ENCODE measurements at places on chromosomes 7 and 10.

- DNase-seq: no peak
Measured at GRCh38 chr7:116805100-116805544, 57.3 kb upstream of the CAPZA2 start.

GRCh38 chr7:17396692-17397091 is 98.2 kb downstream of the AHR start:
- no peak for DNase-seq

DNA sequence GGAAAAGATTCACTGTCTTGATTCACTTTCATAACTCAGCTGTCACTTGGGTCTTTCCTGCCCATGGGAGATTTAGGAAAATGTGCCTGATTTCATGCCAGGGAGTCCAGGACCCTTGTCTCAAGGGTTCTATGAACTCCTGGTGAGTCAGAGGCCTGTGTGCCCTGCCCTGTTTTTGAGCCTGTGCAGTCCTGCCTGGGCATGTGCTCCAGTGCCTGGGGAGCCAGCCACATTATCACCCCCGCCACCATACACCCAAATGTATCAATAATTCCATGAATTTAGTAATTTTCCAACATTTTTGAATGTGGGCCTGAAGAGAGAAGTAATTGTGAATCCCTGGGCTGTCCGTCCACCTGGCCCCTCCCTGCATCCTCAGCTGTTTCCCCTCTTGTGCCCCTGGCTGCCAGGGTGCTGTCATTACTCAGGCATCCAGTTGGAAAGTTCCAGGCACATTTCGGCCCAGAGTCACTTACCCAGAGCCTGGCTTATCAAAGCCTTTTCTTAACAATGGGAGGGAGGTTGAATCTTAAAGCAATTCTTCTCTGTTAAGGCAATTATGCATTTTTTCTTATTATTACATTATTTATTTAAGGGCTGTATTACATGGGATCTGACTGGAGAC is 287.8 kb upstream of the CDC14C start:
- no peak for DNase-seq

GRCh38 chr10:102603946-102604345 is 40.3 kb upstream of the TRIM8 start:
- DNase-seq: no peak

DNA sequence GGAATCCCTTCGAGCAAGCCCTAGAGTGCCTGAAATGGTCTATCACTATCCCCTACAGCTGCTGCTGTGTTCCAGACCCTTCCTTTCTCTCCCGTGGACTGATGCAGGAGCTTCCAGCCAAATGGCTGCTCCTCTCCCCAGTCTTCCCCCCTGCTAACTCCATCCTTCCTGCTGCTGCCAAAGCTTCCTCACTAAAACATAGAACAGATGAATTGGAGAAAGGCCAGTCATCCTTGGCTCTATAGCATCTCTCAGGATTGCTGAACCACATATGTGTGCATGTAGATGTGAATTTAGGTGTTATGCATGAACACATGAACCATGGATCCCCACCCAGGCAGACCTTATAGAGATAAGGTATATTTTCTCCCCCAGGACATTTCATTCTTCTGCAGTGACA is 60.7 kb downstream of the GPR26 start:
- DNase-seq: no peak

GRCh38 chr7:107233981-107234380 is 65.2 kb downstream of the HBP1 start:
- DNase-seq: no peak

- no peak for DNase-seq
Measured at GRCh38 chr7:38819463-38819862, 89.5 kb downstream of the VPS41 start.

GRCh38 chr10:87723500-87723899 is 63.8 kb downstream of the PAPSS2 start:
- DNase-seq: no peak

DNA sequence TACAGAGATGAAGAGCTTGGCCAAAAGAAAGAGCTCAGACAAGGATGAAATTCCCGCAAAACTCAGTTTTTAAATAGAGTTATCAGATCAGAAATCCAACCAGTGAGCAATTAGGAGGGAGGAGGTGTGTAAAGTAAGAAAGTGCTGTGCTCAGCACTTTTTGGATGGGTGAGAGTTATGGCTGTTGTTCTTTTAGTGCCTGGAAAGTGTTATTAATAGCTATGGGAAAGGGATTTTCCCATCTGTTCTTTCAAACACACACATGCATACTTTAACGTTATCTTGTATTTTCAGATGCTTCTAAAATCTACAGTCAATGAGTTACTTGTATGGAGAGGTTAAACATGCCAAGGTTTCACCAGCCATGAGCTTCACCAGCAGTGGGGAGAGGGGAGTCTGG is 107.3 kb upstream of the TMEM72 start:
- DNase-seq: no peak

Data from ascending aorta (tissue), 2 donors.